GM23338 (cell line): ENCODE measurements at places on chromosomes 7 and 10.

GRCh38 chr10:124299696-124300095, 119.0 kb downstream of the OAT start:
- DNase-seq = no peak

DNA sequence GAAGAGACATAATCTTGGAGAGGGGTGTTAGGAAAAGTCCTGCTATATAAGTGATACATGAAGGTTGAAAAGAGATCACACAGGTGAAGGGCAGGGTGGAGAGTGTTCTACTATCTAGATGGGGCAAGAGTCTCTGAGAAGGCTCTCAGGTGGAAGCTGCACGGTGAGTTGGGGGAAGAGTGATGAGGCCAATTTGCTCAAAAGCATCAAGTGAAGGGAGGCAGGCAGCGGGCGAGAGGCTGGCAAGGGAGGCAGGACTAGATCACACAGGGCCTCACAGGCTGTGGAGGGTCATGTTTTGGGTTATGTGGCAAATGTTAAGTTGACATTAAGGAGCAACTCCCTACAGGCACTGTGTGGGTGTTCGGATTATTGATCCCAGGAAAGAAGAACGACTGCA, 2.6 kb upstream of the COL17A1 start:
- DNase-seq = no peak

- no peak for DNase-seq
Observed at GRCh38 chr7:51636503-51636902, 319.9 kb upstream of the COBL start.

- DNase-seq = no peak
Observed at GRCh38 chr7:44881610-44882009, 3.7 kb downstream of the PURB start.

DNA sequence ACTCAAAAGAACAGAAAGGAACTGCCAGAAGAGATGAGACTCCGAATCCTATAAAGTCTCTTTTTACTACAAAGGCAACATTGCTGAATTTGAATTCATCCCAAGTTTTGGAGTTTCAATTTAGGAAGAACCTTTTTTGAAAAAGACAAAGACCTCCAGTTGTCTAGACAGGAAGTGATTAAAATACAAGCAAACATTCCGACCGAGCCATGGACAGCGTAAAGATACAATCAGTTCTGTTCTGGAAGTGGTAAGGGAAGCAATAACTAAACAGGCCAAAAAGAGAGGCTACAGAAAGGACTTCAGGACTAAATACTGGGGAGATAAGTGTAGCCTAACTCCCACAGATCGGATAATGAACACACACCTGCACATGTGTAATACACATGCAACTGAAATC, 101.0 kb downstream of the SMURF1 start:
- DNase-seq = no peak

GRCh38 chr10:1171182-1171581, 115.0 kb downstream of the WDR37 start:
- no peak for DNase-seq

DNA sequence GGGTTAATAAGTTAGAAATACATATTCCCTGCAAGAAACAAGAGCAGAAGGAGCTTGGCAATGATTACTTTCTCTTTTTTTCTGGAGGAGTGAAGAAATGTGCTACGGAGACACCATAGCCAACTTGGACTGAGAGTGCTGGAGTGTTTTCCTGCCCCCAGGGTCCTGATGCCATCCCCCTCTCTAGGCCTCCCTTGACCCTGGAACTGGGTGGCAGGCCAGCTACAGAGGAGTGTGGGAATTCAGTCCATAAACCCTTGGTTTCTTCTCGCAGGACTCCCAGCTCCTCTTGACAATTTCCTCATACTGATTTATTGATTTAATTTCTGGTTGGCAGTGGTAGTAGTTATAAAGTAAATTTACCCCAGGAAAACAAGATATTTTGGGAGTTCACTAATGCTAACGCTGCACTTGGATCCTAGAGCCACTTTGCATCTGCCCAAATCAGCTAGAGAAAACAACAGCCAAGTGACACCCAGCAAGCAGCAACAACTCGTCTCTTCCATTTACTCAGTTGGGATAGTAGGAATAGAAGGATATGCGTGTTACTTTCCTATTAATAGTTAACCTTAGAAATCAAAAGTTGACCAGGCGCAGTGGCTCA, 76.4 kb upstream of the CELF2 start:
- DNase-seq = no peak

GRCh38 chr10:22334414-22335172, 10.7 kb upstream of the SPAG6 start:
- DNase-seq = peak; percentile 90

- no peak for DNase-seq
Observed at GRCh38 chr10:72802763-72803505, 90.6 kb upstream of the OIT3 start.

DNA sequence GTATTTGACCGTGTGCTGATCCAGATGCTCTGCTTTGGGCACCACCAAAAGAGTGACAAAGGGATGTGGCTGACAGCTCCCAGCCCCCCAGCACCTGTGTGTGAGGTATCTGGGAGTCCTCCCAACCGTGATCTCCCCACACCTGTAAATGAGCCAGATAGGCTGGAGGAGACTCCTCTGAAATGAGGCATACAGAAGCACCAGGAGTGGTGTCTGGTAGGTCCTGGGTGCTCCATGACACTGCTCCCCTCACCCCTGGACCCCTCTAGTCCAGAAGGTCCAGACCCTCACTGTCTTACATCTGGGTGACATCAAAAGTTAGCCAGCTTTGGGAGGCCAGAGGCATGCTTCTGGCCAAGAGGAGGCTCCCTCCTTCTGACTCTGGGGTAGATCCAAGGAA, 20.0 kb upstream of the DRGX start:
- no peak for DNase-seq

DNA sequence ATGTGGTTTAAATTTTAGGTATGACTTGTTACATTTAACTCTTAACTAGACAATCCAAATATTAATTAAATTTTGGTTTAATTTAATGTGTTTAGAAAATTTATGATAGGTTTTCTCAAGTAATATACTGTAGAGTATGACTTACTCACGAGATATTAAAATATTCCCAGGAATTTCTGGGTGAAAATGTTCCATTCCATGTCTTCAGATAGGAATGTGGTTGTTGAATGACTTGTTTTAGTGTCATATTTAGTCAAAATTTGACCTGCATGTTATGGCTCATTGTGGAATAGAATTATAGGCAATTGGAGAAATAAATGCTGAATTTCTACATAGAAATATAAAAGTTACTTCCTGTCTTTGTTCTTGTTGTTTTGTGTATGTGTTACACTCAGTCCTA, 46.7 kb downstream of the SHOC2 start:
- DNase-seq = no peak

DNA sequence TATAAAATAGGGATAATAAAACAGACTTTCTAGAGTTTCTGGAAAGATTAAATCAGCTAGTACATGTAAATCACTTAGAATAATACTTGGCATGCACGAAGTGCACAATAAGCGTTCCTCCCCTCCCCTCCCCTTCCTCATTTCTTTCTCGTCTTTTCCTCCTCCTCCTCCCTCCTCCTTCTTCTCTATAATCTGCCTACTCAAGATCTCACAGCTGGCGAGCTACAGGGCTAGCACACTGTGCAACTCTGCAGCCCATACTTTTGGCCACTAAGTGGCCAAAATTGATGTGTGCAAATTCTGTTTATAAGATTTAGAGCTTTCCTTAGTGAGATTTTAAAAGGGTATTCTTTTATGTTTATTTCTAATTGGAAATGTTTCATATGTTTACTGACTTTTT, 565.3 kb downstream of the PHTF2 start:
- no peak for DNase-seq

DNA sequence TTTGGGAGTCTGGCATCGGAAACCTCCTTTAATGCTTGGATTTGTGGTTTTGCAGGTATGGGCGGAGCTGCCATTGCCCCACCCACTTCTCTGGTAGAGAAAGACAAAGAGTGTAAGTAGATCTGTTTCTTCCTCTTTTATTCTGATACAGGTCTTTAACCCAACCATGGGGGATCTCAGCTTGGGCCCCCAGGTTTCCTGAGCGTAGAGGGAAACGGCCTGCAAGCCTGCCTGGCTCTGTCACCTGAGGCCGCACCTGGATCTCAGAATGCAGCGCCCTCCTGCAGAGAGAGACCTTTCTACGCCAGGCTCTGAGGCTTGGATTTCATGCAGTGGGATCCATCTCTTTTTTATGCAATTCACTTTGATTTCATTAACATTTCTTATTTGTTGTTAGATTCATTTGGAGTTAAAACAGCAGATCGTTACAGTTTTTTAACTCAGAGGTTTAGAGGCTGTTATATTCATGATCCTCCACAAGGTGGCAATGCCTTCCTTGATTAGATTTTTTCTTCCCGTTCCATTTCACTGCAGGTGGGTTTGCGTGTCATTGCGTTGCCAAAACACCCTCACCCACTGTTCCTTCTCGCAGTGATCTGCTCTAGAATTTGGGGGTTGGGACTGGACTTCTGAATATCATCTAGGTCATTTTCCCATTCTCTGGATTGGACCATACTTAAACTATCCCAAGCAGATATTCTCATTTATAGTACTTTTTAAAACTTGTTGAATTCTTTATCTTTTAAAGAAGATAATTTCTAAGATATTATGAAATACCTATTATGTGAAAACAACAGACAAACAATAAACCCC, 20.0 kb downstream of the RBM17 start:
- DNase-seq = peak; percentile 90

- DNase-seq = peak; percentile 55
Observed at GRCh38 chr10:30557884-30558283, 71.7 kb downstream of the LYZL2 start.

GRCh38 chr10:17616403-17617030, 657 bp downstream of the HACD1 start:
- peak; percentile 94 for DNase-seq
